ENCODE measurements at places on chromosomes 2 and 18.
A peak's percentile ranks its signal among the peaks of the same experiment; 100 is the strongest.

GRCh38 chr2:227402959-227403358 lies 15.2 kb upstream of the SCYGR1 start:
- DNase-seq, result no peak
- H3K4me1 ChIP-seq, result peaks cover 12% of the 10 kb centered on the region
- no peak overlapping the region for H3K4me3 ChIP-seq
- no peaks in the 10 kb centered on the region for H3K27me3 ChIP-seq
- no peaks in the 10 kb centered on the region for H3K36me3 ChIP-seq
- H3K27ac ChIP-seq, result no peak overlapping the region

DNA sequence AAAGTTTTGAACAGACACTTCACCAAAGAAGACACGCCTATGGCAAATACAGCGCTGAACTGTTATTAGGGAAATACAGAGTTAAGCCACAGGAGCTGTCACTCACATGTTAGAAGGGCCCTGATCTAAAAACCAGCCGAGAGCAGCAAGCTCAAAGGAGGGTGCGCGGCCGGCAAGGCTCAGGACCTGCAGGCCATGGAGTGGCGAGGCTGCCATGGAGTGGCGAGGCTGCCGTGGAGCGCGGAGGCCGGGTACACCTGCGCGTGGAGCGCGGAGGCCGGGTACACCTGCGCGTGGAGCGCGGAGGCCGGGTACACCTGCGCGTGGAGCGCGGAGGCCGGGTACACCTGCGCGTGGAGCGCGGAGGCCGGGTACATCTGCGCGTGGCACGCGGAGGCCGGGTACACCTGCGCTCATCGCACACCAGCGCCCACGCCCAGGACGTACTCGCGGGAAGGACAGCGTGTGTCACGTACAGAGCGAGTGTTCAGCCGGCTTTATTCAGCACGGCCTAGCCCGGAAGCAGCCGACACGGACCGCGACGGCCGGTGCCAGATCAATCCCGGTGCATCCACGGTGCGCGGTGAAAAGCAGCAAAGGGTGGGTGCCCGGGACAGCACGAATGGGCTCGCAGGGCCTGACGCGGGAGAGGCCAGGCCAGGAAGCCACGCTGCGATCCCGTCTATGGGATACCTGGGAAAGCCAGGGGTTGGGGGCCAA lies 68.8 kb downstream of the SLC66A2 start:
- no peak for DNase-seq
- no peak overlapping the region for H3K4me3 ChIP-seq
- no peaks in the 10 kb centered on the region for H3K4me1 ChIP-seq
- no peaks in the 10 kb centered on the region for H3K27me3 ChIP-seq

- no peak for DNase-seq
- H3K27ac ChIP-seq, result no peak overlapping the region
- no peaks in the 10 kb centered on the region for H3K27me3 ChIP-seq
- H3K4me1 ChIP-seq, result peaks cover 6% of the 10 kb centered on the region
- no peaks in the 10 kb centered on the region for H3K36me3 ChIP-seq
These were observed 269.7 kb downstream of the ALPK2 start for GRCh38 chr18:58359218-58359617.

DNA sequence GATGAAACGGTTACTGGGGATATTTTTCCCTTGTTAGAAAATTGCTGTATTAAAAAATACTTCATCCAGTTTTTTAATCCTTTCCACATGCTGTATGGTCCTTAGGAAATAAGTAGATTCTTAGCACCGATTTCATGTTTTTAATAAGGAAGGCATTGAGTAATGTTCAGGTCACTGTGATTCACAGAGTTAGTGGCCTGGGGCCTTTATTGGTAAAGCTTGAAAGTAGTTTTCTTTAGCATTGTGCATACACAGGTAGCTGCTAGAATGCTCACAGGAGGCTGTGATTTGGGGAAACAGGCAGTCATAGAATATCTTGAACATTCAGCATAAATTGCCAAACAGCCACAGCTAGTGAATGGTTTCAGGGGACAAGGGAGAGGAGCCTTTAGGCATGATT lies 79.8 kb downstream of the XRCC5 start:
- H3K4me3 ChIP-seq, result no peak overlapping the region
- H3K36me3 ChIP-seq, result peaks cover 8% of the 10 kb centered on the region
- H3K27me3 ChIP-seq, result no peaks in the 10 kb centered on the region
- H3K27ac ChIP-seq, result no peak overlapping the region
- H3K4me1 ChIP-seq, result peaks cover 32% of the 10 kb centered on the region
- DNase-seq, result no peak

DNA sequence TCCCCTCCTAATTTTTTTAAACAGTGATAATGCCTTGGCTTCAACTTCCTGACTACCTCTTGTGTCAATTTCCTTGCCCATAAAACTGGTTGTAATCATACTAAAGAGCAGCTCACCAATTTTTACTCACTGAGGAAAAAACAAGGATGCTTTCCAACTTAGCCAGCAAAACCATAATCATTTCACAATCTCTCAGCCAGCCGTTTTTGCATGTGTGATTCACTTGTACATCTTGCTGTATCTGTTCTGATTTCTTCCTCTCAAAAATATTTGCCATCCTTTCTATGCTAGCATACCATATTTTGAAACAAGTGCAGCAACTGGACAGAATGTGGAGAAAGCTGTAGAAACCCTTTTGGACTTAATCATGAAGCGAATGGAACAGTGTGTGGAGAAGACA lies 60.7 kb downstream of the RAB27B start:
- no peak for DNase-seq
- H3K36me3 ChIP-seq, result no peaks in the 10 kb centered on the region
- no peaks in the 10 kb centered on the region for H3K27me3 ChIP-seq

DNA sequence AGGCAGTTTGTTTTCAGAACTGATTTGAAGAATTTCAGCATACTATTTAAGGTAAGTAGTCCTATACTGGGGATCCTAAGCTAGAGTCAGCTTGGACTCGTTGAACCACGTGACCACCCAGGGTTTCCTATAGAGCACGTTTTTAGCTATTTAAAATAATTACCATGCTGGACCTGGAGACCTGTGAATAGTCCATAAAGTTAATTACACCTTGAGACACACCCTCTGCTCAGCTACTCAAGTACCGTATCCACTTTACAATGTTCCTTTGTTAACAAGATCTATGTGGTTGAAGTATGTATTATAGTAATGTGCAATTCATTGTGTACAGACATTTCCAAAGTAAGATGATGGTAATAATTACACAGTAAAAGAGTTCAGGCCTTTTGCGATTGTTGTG lies 67.6 kb downstream of the CRIM1 start:
- H3K27me3 ChIP-seq, result no peaks in the 10 kb centered on the region
- no peak for DNase-seq
- H3K36me3 ChIP-seq, result no peaks in the 10 kb centered on the region
- no peak overlapping the region for H3K4me3 ChIP-seq

- H3K27me3 ChIP-seq, result no peaks in the 10 kb centered on the region
- no peak overlapping the region for H3K27ac ChIP-seq
- no peak overlapping the region for H3K4me3 ChIP-seq
- H3K36me3 ChIP-seq, result peaks cover 8% of the 10 kb centered on the region
- peaks cover 22% of the 10 kb centered on the region for H3K4me1 ChIP-seq
These were observed 20.4 kb downstream of the PLA2R1 start for GRCh38 chr2:160042054-160042453.

GRCh38 chr18:907885-908757 lies 3.5 kb downstream of the ADCYAP1 start:
- no peak for DNase-seq
- peaks cover 24% of the 10 kb centered on the region for H3K4me1 ChIP-seq
- H3K4me3 ChIP-seq, result peak overlapping the region; percentile 68
- peaks cover 33% of the 10 kb centered on the region for H3K27me3 ChIP-seq
- no peak overlapping the region for H3K27ac ChIP-seq
- H3K36me3 ChIP-seq, result no peaks in the 10 kb centered on the region

- H3K27ac ChIP-seq, result no peak overlapping the region
- H3K4me3 ChIP-seq, result no peak overlapping the region
- DNase-seq, result no peak
These were observed 26.4 kb downstream of the ELP2 start for GRCh38 chr18:36155851-36156757.

GRCh38 chr2:222965555-222965954 lies 86.4 kb upstream of the KCNE4 start:
- no peak overlapping the region for H3K27ac ChIP-seq
- DNase-seq, result no peak
- H3K4me1 ChIP-seq, result no peaks in the 10 kb centered on the region
- H3K27me3 ChIP-seq, result no peaks in the 10 kb centered on the region

- peak within 1 kb of the TSS; percentile 87 for H3K4me3 ChIP-seq
- H3K4me1 ChIP-seq, result peaks cover 28% of the 10 kb centered on the region
- H3K27ac ChIP-seq, result peak within 1 kb of the TSS; percentile 90
- no peak for DNase-seq
These were observed at the start of gene ST6GAL2 for GRCh38 chr2:106885971-106886915. ST6GAL2 (minus strand) TSS chr2:106886167; CDS start chr2:106843977, 42,190 bp downstream.

Data from thoracic aorta (tissue), 2 donors.